T-cell (primary cell): ENCODE measurements at places on chromosomes 5 and 9. TPM values are rescaled to one million over a fixed set of nuclear protein-coding genes. Genes with fewer than 3 reads are reported as not detected.

The ADGRD2 gene
- total RNA-seq, result not detected

The PFDN1 gene
- total RNA-seq, result 32.2 TPM

The IFNA13 gene
- total RNA-seq, result not detected

The OR2S2 gene
- not detected for total RNA-seq

The RANBP3L gene
- not detected for total RNA-seq

The HAVCR2 gene
- 3.2 TPM for total RNA-seq

The PCDHA1 gene
- total RNA-seq, result not detected

The COMMD10 gene
- 26.1 TPM for total RNA-seq

DNA sequence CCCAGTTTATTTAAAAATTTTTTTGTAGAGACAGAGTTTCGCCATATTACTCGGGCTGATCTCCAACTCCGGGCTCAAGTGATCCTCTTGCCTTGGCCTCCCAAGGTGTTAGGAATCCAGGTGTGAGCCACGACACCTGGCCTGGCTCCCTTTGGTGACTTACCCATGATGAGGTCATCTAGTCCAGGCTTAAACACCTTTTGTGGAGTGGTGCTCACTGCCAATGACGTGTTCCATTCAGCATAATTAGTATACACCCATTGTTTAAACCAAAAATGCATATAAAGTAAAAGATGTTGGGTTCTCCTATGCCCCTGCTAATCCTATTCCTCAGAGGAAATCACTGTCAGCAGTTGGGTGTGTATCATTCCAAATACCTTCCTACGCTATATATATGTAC, 91.0 kb downstream of the HSPA4 start:
- H3K27ac ChIP-seq, result no peak overlapping the region
- no peak for DNase-seq
- no peak overlapping the region for H3K4me3 ChIP-seq
- peaks cover 25% of the 10 kb centered on the region for H3K27me3 ChIP-seq
- no peaks in the 10 kb centered on the region for H3K36me3 ChIP-seq
- peaks cover 3% of the 10 kb centered on the region for H3K4me1 ChIP-seq

DNA sequence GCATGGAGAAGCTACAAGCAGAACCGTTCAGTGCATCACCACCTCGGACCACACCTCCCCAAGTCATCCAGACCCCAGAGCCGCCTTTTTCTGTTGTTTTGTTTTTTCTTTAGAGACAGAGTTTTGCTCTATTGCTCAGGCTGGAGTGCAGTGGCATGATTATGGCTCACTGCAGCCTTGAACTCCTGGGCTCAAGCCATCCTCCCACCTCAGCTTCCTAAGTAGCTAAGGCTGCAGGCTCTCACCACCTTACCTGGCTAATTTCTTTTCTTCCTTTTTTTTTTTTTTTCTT, 13.5 kb upstream of the SFXN1 start:
- H3K36me3 ChIP-seq, result no peaks in the 10 kb centered on the region
- H3K27me3 ChIP-seq, result no peaks in the 10 kb centered on the region

GRCh38 chr5:6730407-6730806, 17.2 kb downstream of the TENT4A start:
- H3K27ac ChIP-seq, result no peak overlapping the region
- peaks cover 9% of the 10 kb centered on the region for H3K36me3 ChIP-seq
- no peak overlapping the region for H3K4me3 ChIP-seq
- H3K27me3 ChIP-seq, result no peaks in the 10 kb centered on the region
- no peak for DNase-seq

DNA sequence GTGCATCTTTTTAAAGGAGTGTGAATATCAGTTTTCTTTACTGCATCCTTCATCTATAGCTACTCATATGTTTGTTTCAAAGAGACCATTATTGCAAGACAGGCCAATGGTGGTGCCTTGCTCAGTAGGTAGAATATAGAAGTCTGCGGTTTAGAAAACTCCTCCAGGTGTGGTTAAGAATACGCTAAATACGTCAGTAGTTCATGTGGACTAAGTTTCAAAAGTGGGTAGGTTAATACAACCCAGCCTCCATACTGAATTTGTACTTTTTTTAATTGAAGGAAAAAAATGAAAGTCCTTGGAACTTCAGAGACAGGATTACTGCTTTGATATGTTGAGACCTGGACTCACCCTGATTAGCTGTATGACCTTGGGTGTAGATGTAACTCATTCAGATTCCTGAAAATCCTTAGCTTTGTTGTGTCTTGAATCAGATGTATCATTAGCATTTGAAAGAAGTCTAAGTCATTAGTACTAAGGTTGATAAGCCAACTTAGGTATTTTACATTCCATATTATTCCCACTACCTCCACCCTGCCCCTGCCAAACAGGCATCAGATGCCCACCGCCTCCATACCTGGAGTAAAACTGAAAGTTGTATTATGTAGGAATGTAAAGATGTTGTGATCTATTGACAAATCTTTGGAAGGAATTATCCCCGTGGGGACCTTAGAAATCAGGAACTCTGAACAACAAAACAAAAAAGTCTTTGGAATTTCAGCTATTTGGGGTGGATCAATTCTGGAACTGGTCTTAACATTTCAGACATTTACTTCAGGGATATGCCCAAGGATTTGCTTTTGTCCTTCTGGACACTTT, 6.1 kb downstream of the BASP1 start:
- DNase-seq, result no peak
- H3K4me1 ChIP-seq, result peaks cover 6% of the 10 kb centered on the region
- no peaks in the 10 kb centered on the region for H3K36me3 ChIP-seq

- H3K27ac ChIP-seq, result no peak overlapping the region
- no peak for DNase-seq
- H3K27me3 ChIP-seq, result peaks cover 4% of the 10 kb centered on the region
- no peaks in the 10 kb centered on the region for H3K4me1 ChIP-seq
- no peak overlapping the region for H3K4me3 ChIP-seq
Observed at GRCh38 chr9:2337131-2337530, 284.5 kb upstream of the VLDLR start.

DNA sequence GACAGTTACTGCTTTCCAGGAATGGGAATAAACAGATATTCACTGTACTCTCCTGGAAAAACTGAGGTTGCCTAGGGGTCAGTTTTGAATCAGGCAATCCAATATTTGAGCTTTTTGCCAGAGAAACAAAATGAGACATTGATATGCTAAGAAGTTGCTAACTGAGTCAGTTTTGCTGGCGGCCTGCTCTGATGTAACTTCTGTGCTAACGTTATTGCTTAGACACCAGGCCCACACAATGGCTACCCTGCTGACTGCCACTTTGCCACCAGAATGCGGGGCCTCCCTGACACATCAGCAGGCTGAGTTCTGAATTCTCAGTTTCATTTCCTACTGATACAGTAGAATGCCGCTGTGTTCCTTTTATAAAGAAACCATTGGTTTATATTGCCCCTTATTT, 18.2 kb upstream of the ZNF618 start:
- no peaks in the 10 kb centered on the region for H3K27me3 ChIP-seq
- H3K27ac ChIP-seq, result no peak overlapping the region
- H3K4me3 ChIP-seq, result no peak overlapping the region
- H3K4me1 ChIP-seq, result no peaks in the 10 kb centered on the region
- no peaks in the 10 kb centered on the region for H3K36me3 ChIP-seq

DNA sequence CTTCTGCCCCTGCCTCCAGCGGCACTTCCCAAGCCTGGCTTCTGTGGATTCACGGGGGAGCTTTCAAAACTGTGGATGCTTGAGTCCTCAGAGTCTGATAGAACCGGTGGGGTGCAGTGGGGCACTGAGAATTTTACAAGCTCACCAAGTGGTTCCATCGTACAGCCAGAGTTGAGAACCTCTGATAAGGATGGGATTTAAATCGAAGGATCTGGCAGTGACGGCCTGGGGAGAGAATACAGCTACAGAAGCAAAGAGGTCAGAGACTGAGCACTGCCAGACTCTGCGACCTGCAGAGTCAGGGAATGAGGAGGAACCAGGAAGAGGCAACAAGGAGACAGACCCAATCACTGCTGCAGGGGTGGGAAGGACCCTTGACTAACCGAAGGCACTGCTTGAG, 124.6 kb upstream of the BOD1 start:
- peaks cover 23% of the 10 kb centered on the region for H3K27me3 ChIP-seq
- H3K4me1 ChIP-seq, result no peaks in the 10 kb centered on the region
- no peak for DNase-seq
- no peaks in the 10 kb centered on the region for H3K36me3 ChIP-seq
- H3K4me3 ChIP-seq, result no peak overlapping the region

DNA sequence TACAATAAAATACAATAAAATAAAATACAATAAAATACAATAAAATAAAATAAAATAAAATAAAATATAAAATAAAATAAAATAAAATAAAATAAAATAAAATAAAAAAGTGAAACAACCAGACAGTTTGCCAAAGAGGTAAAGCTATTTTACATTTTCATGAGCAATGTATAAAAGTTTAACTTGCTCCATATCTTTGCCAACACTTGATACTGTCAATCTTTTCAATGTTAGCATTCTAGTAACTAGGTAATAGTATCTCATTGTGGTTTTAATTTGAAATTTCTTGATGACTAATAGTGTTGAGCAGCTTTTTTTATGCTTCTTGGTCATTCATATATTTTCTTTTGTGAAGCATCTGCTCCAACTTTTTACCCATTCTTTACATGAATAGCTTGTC, 17.3 kb downstream of the TTC33 start:
- peaks cover 4% of the 10 kb centered on the region for H3K36me3 ChIP-seq
- no peak for DNase-seq
- H3K4me1 ChIP-seq, result no peaks in the 10 kb centered on the region
- H3K27me3 ChIP-seq, result no peaks in the 10 kb centered on the region
- no peak overlapping the region for H3K4me3 ChIP-seq

GRCh38 chr9:89678396-89679015, 73.7 kb downstream of the GADD45G start:
- no peak overlapping the region for H3K27ac ChIP-seq
- H3K4me3 ChIP-seq, result no peak overlapping the region
- H3K4me1 ChIP-seq, result no peaks in the 10 kb centered on the region
- DNase-seq, result no peak
- peaks cover 7% of the 10 kb centered on the region for H3K27me3 ChIP-seq

- DNase-seq, result no peak
- H3K4me3 ChIP-seq, result no peak overlapping the region
- no peaks in the 10 kb centered on the region for H3K27me3 ChIP-seq
- H3K27ac ChIP-seq, result no peak overlapping the region
- no peaks in the 10 kb centered on the region for H3K4me1 ChIP-seq
Observed at GRCh38 chr5:42812620-42813019, 928 bp upstream of the SELENOP start.

- H3K27me3 ChIP-seq, result no peaks in the 10 kb centered on the region
- H3K27ac ChIP-seq, result no peak overlapping the region
Observed at GRCh38 chr5:74167930-74168315, 472.6 kb downstream of the ENC1 start.

DNA sequence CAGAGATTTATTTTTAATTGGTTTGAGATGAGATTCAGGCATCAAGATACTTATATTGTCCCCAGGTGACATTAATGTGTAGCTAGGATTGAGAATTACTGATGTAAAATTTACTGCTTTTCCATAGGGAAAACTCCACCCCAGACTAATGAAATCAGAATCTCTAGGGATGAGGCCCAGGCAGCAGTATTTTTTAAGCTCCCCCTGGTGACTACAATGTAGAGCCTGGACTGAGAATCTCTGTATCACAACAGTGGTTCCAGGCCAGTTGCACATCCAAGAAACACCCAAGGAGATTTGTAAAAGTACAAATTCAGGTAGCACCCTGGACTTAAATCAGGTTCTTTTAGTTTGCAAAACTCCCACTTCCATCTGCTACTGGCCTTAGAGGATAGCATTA, 185.7 kb downstream of the MARCHF11 start:
- H3K4me3 ChIP-seq, result no peak overlapping the region
- no peaks in the 10 kb centered on the region for H3K36me3 ChIP-seq
- no peaks in the 10 kb centered on the region for H3K27me3 ChIP-seq
- no peaks in the 10 kb centered on the region for H3K4me1 ChIP-seq

DNA sequence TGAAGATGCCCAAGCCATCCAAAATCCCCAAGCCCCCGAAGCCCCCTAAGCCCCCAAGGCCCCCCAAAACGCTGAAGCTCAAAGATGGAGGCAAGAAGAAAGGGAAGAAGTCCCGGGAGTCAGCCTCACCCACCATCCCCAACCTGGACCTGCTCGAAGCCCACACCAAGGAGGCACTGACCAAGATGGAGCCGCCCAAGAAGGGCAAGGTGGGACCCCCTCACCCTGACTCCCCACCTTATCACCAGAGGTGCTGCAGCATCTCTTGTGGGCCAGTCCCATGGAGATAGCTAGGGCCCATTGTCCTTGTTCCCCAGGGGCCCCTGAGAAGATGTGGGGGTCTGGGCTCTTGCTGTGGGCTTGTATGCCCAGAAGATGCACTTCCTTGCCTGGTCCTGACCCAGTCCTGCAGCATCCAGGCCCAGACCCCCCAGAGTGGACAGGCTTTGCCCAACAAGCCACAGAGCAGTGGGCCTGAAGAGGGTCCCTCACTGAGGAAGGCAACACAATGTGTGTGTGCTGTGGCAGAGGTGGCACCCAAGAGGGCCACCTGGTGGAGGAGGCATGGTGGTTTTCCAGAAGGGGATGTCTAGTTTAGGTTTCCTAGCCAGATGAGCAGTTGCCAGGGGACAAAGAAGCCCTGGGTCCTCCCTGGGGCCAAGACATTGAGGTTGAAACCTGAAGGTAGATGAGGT, 84.1 kb downstream of the PHF2 start:
- H3K4me1 ChIP-seq, result no peaks in the 10 kb centered on the region
- no peaks in the 10 kb centered on the region for H3K27me3 ChIP-seq
- peaks cover 28% of the 10 kb centered on the region for H3K36me3 ChIP-seq
- no peak overlapping the region for H3K27ac ChIP-seq

DNA sequence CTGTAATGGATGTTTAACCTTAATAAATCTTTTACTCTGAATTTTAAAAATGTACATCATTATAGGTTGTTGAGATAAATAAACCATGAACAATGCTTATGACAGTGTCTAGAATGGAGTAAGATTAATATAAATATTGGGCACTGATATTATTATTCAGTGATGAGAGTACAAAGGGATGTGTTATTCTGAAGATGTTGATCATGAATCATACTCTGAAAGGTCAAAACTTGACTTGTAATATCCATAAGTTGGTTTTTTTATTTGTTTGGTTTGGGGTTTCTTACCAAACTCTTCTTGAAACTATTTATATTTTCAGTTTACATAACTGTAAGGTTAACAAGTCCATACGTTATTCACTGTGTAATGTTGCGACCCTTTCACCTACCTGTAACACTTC, 163.2 kb downstream of the MPDZ start:
- H3K27ac ChIP-seq, result no peak overlapping the region
- no peak overlapping the region for H3K4me3 ChIP-seq
- H3K4me1 ChIP-seq, result no peaks in the 10 kb centered on the region
- no peaks in the 10 kb centered on the region for H3K27me3 ChIP-seq
- DNase-seq, result no peak
- H3K36me3 ChIP-seq, result no peaks in the 10 kb centered on the region

- no peaks in the 10 kb centered on the region for H3K4me1 ChIP-seq
- no peak for DNase-seq
- H3K4me3 ChIP-seq, result no peak overlapping the region
- no peaks in the 10 kb centered on the region for H3K36me3 ChIP-seq
- H3K27me3 ChIP-seq, result no peaks in the 10 kb centered on the region
Observed at GRCh38 chr5:94245608-94246007, 372.8 kb downstream of the KIAA0825 start.

GRCh38 chr9:3740690-3741419, 215.1 kb upstream of the RFX3 start:
- H3K27ac ChIP-seq, result no peak overlapping the region
- no peaks in the 10 kb centered on the region for H3K4me1 ChIP-seq
- no peaks in the 10 kb centered on the region for H3K36me3 ChIP-seq
- DNase-seq, result no peak
- H3K4me3 ChIP-seq, result no peak overlapping the region
